CD4-positive, alpha-beta T cell treated with Interleukin-6 at 100 ng/mL for 8 hours (primary cell): ENCODE measurements at places on chromosomes 4 and X.

DNA sequence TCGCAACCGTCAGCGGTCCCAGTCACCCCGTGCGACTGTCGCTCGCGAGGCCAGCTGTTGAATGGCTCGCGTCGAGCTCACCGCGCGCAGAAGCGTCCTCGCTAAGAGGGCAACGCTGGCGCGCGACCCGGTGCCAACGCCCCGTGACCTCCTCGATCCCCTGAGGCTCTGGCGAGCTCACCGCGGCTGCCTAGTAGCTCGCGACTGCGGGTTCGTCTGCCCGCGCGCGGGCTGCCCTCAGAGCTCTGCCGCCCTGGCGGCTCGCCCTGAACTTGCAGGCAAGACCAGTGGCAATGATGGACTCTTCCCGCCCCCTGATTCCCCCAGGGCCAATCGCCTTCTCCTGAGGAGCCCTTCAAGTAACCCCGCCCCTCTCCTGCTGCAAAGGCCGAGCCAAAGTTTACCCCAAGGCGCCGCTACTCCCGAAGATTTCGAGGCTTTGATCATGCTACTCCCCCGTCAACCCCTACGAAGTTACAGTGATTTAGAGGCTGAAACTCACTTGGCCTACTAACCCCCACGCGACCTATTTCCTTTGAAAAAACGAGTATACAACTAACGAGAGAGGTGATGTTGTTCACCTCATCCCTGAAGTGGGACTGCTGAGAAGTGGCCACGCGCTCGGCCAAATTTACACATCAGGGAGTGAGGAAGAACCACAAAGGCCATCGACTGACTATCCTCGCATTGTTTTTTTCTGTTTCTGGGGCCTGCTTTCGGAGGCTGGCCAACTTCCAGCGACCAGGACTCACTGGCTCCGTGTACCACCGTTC is 37.5 kb downstream of the PGRMC1 start:
- DNase-seq: peak; percentile 35

GRCh38 chr4:35506161-35506560 is 738.2 kb downstream of the ARAP2 start:
- no peak for DNase-seq

GRCh38 chr4:121784975-121785374 is 16.1 kb upstream of the EXOSC9 start:
- no peak for DNase-seq

GRCh38 chr4:79652232-79652631 is 244.2 kb upstream of the GK2 start:
- no peak for DNase-seq

DNA sequence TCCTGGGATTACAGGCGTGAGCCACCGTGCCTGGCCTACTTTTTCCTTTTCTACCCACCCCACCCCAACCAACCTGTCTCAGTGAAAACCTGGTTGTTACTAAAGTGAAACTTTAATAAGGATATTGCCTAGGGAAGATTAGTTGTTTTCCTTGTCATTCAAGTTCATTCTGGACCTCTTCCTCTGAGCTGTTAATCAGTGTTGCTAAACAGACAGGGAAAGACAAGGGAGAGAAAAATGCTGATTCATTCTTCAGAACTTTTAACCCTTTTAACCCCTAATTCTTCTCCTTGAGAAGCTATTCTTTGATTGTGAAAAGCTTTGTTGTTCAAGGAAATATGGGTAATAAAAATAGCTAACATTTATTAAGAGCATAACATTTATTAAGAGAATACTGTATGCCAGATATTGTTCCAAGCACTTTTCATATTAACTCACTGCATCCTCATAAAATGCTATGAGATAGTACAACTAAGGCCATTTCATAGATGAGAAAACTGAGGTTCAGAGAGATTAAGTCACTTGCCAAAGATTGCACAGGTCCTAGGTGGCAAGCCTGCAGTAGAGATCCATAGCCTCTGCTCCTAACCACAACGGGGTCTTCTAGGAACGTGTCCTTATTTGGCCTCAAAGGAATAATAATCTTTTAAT is 34.8 kb downstream of the OSTC start:
- no peak for DNase-seq

GRCh38 chr4:157080605-157081004 is 4.7 kb downstream of the GLRB start:
- no peak for DNase-seq

GRCh38 chr4:113881256-113881655 is 98.2 kb downstream of the ARSJ start:
- no peak for DNase-seq

DNA sequence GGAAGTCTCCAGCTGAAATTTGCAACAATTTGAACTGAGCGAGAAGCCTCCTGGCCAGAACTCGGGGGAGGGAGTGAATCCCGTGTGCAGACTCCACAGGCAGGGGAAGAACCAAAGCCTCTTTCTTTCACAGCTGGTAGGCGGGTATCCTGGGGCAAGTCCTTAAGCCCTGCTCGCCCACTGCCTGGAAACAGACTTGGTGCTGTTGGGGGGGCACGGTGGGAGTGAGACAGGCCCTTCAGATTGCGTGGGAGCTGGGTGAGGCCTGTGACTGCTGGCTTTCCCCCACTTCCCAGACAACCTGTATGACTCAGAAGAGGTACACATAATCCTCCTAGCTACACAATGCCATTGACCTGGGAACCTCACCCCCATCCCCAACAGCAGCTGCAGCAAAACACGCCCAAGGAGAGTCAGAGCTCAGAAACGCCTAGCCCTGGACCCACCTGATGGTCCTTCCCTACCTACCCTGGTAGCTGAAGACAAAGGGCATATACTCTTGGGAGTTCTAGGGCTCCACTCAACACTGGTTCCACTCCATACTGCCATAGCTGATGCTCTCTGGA is 22.4 kb upstream of the RLIM start:
- no peak for DNase-seq

- no peak for DNase-seq
Measured at GRCh38 chrX:132435222-132435621, 53.6 kb downstream of the MBNL3 start.

- no peak for DNase-seq
Measured at GRCh38 chrX:18900401-18900976, 83.4 kb downstream of the PHKA2 start.

DNA sequence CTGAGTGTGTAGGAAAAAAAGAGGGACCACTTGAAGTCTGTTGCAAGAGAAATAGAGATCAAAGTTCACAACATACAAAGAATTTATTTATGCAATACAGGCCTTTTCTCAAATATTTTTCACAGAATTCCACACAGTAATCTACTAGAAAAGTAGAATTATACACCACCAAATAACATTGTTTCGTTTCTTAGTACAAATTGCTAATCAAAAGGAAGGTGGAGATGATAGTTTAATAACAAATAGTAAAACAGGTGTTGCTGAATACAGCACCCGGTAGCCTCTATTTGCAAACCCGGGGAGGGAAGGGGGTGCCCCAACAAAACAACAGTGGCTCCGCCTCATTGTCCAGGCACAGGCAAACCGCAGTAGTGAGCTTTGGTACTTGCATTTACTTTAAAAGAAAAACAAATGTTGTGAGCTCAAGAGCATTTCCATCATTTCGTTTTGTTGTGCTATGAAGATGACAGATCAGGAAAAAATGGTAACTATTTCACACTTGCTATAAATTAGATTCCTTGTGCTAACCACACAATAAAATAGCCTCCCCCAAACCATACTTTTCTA is 186.4 kb downstream of the DCLK2 start:
- no peak for DNase-seq

GRCh38 chrX:78923198-78924015 is 21.8 kb upstream of the P2RY10 start:
- no peak for DNase-seq

GRCh38 chr4:4800646-4801408 is 58.6 kb upstream of the MSX1 start:
- no peak for DNase-seq

DNA sequence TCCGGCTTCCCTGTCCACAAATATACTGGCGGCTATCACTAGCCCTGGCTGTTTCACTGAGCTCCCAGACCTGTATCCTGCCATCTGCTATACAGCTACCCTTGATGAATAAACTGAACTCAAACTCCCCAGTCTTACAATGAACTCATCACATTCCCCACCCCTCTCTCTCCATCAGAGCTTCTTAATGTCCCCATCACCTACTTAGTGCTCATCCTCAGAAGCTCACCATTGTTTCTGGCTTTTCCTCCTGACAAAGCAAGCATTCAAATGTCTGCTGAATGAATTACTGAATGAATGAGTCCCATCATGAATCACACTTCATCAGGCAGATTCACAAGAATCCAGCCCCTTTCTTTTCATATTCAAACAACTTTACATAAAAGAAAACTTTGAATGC is 5.7 kb upstream of the DGAT2L6 start:
- DNase-seq: no peak

DNA sequence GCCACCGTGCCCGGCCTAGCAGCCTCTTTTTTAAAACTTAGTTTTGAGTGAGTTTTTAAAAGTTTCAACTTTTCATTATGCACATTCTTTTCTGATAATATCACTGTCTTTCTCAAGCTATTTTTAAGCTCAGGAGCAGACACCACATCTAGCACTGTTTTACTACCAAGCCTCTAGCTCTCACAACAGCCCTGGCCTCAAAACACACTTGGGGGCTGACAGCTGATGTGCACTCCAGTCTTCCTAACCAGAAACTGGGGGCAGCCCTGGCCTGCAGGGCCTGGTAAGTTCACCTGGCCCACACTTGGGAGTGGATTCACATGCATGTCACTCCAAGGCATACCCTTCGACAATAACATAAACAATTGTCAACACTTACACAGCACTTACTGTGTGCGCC is 34.0 kb downstream of the CENPU start:
- DNase-seq: no peak

- DNase-seq: no peak
Measured at GRCh38 chr4:11514779-11515419, 86.2 kb upstream of the HS3ST1 start.

DNA sequence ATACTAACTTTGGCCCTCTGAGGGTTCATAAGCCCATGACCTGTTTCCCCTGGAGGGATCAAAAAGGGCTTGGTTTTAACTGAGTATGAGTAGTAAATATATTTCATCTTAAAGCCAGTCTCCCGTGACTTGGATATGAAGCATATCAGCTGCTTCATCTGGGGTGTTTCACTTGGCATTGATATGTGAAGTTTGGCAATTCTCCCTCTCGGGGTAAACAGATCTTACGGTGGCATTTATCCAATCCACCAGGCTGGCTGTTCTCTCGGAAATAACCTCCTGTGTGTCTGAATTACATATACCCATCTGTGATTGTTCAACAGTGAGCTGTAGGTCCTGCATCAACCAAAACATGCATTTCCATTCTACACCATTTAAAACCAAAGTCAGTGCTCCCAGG is 130.7 kb downstream of the ADAM29 start:
- no peak for DNase-seq

DNA sequence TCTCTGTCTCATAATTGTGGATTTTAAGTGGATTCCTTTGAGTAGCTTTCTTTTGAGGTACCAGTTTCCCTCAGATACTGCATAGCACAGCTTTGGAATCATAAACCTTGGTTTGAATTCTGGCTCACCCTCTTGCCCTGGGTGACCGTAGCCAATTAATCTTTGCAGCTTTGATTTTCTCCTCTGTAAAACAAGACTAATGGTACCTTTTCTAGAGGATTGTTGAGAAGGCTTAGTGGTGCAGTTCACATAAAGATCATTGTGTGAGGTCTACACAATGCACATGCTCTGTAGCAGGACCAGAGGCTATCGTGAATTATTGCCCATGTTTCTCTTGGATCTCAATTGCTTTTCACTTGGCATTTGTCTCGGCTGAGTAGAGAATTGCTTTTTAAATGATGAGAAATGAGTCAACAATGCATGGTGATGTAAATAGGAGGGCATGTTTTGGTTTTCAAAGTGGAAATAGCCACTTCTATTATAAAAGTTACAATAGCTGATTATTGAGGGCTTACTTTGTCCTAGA is 47.9 kb downstream of the TMEM131L start:
- no peak for DNase-seq

DNA sequence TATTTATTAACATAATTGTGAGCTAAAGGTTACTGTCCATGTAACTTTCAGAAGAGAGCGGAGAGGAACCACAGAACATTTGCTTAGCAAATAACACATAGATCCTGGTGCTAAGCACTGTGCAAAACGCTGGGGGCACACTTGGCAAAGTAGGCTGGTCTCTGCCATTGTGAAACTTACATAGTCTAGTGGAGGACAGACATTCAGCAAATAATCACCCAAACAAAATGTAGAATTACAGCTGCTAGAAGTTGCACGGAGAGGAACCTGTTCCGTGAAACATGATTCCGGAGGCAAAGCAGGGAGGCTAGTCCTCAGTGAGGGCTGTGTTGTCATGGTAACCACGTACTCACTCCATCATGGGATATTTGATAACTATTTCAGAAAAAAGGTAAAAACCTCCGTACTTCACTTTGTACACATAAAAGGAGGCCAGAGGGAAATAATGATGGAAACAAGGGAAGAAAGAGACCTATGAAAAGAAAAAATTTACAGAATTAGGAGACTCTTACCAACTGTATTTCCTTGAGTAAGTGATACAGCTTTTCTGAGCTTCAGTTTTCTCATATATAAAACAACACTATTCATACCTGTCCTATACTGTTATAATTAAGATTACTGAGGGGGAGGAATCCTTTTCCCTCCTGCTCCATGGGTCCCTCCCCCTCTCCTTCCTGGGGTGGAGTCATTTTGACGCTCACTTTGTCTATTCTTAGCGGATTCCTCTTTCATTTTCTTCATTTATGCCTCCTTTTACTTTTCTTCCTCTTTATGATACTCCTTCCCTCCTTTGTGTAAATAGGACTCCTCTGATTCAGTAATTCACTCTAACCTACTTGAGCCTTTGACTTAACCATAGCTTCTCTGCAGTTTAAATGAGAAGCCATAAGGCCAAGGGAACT is 825 bp upstream of the RASGEF1B start:
- peak; percentile 53 for DNase-seq

- no peak for DNase-seq
Measured at GRCh38 chrX:40174854-40175510, 77.2 kb upstream of the BCOR start.

DNA sequence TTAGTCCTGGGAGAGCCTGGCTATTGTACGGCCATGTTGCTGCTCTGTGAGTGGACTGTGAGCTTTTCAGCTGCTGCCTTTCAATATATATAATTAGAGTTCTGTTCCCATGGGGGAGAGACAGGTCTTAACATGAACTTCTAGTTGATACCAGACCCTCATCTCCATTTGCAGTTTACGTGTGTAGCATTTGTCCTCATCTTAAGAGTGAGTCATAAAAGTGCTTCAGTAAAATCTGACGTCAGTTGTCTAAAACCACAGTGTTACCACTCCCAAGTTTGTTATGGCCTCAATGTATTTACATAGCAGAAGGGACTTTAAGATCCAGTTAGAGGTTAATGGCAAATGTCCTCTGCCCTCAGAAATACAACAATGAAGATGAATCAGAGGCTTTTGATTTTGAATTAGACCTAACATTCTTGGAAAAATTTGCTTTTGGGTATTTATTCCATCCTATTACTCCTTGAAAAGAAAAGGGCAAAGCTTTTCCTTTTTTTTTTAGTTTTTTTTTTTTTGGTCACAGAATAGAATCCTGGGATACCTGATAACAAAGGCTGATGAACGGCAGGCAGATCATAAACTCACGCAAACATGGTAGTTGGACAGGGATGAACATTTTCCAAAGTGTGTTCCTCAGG is 38.6 kb downstream of the PHOX2B start:
- no peak for DNase-seq

- no peak for DNase-seq
Measured at GRCh38 chr4:76558396-76559235, 123.6 kb downstream of the SHROOM3 start.
